ENCODE measurements at places on chromosomes 3 and 15.
A peak's percentile ranks its signal among the peaks of the same experiment; 100 is the strongest.

DNA sequence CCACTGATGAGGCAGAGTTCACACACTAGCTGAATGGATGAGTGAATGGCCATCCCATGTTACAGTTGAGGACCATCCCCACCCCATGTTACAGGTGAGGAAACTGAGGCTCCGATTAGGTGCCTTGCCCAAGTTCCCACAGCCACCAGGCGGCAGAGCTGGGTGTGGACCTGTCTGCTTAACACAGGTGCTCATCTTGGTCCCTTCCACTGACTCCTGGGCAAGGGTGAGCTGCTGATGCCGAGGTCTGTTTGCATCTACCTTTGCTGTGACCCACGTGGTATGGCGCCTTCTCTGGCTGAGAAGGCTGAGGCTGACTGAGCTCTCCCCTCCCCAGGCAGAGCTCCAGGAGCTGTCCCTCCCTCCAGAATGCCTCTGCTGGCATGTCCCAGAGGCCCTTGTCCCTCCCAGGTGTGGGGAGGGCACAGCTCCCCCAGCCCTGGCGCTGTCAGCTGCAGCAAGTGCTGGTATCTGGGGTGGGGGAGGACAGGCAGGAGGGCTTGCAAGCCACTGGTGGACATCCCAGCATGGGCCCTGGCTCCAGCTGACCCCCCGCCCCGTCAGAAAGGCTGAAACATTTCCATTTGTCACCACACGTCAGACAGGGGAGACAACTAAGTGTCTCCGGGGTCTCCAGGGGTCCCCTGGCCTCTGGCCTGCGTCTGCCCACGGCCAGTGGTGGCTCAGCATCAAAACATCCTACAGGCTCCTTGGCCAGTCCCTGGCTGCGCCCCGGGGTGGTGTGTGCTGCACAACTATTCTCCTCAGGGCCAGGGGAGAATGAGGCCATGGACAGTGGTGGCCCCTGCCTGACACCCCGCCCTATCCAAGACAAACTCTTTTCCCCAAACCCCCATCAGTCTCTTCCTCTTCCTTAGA lies 105.4 kb downstream of the ADCY5 start:
- H3K36me3 ChIP-seq, result no peaks in the 10 kb centered on the region
- H3K27ac ChIP-seq, result no peak overlapping the region
- H3K27me3 ChIP-seq, result no peaks in the 10 kb centered on the region
- no peaks in the 10 kb centered on the region for H3K4me1 ChIP-seq
- no peak for DNase-seq
- no peak overlapping the region for H3K4me3 ChIP-seq

- H3K36me3 ChIP-seq, result no peaks in the 10 kb centered on the region
- H3K27me3 ChIP-seq, result no peaks in the 10 kb centered on the region
- H3K4me1 ChIP-seq, result no peaks in the 10 kb centered on the region
- no peak for DNase-seq
- H3K27ac ChIP-seq, result no peak overlapping the region
Measured at GRCh38 chr15:93553167-93553935, 464.3 kb upstream of the RGMA start.

DNA sequence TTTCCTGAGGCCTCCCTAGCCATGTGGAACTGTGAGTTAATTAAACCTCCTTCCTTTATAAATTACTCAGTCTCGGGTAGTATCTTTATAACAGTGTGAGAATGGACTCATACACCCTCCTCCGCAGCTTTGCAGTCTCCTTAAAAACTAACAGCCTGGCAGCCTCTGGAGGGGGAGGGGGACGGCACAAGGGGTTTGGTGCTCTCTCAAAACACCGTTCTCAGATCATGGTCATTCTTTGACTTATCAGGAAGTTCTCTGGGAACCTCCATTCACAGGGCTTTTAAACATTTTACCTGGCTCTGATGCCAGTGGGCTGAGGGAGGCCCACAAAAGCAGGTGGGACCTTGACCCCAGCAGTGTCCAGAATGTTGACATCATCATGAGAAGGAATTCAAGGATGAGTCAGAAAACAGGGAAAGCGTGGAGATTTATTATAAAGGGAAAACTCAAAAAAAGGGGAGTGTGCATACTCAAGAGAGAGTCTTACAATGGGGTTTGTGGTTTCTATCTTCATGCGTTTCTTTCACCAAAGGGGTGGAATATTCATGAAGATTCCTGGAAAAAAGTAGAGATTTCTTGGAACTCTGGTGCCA lies 43.9 kb downstream of the ONECUT1 start:
- H3K4me1 ChIP-seq, result no peaks in the 10 kb centered on the region
- no peaks in the 10 kb centered on the region for H3K36me3 ChIP-seq
- H3K27me3 ChIP-seq, result peaks cover 17% of the 10 kb centered on the region
- no peak overlapping the region for H3K4me3 ChIP-seq
- DNase-seq, result no peak

DNA sequence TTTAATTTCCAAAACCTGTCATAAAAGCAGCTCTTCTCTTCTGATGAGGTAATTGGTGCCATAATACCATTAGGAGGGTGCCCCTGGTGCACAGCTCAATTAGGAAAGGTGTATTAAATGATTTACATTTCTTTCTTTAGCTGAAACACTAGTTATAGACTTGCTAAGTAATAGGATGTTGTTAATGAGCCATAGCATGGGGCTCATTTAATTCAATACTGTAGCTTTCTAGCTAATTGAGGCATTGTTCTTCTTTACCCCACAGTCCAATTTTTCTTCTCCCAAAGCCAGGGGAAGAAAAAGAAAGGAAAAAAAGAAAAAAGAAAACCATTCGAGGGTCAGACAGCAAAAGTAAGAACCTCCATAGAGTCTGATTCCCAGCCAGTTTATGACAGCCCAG lies 164.0 kb upstream of the HES1 start:
- H3K27me3 ChIP-seq, result no peaks in the 10 kb centered on the region
- no peak overlapping the region for H3K4me3 ChIP-seq
- H3K27ac ChIP-seq, result no peak overlapping the region

DNA sequence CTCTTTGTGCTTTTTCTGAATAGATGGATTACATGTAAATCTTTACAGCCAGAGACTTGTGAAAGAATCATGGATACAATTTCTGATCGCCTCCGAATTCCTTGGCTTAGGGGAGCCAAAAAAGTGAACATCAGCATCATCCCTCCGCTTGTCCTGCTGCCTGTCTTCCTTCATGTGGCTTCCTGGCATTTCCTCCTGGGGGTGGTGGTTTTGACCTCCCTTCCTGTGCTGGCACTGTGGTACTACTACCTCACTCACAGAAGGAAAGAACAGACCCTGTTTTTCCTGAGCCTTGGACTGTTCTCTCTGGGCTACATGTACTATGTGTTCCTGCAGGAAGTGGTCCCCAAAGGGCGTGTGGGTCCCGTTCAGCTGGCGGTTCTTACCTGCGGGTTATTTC lies 5.9 kb downstream of the ZDHHC23 start:
- H3K4me1 ChIP-seq, result peaks cover 1% of the 10 kb centered on the region
- H3K4me3 ChIP-seq, result no peak overlapping the region
- no peaks in the 10 kb centered on the region for H3K27me3 ChIP-seq
- H3K36me3 ChIP-seq, result no peaks in the 10 kb centered on the region
- H3K27ac ChIP-seq, result no peak overlapping the region

DNA sequence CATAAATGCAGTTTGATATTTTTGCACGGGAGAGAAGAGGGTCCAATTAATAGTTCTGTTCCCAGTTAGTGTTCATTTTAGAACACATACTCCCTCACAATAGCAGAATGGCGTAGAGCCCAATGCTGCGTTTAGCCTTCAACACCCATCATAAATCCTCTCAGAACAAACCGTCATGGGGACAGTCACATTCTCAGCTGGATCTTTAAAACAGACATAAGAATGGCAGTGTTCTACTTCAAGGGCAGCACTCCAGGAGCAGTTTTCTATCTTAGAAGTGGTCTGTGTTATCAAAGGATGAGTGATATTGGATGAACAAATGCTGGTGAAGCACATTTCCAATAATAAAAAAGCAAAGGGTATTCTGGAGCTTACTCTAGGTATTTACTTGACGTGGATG lies 230.5 kb downstream of the PDZRN3 start:
- H3K4me3 ChIP-seq, result no peak overlapping the region
- H3K27me3 ChIP-seq, result no peaks in the 10 kb centered on the region
- no peak for DNase-seq
- no peak overlapping the region for H3K27ac ChIP-seq

DNA sequence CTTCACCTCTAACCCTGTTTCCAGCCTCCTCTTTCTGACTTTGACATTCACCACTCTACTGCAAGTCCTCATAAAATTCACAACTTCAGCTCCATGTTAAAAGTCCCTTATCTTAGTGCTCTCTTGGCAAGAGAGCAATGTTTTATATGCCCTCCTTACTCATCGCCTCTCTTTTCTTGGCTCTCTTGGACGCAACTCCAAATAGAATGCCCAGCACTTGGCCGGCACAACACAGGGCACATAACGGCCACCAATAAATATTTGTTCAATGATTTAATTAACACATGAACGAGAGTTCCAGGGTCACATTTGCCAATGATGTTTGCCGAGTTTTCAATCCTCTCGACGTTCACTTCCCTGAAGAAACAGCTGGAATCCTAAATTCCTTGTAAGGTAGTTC lies 401.4 kb downstream of the ROBO1 start:
- no peaks in the 10 kb centered on the region for H3K36me3 ChIP-seq
- H3K4me1 ChIP-seq, result no peaks in the 10 kb centered on the region
- H3K27ac ChIP-seq, result no peak overlapping the region
- H3K4me3 ChIP-seq, result no peak overlapping the region
- no peaks in the 10 kb centered on the region for H3K27me3 ChIP-seq
- DNase-seq, result no peak

DNA sequence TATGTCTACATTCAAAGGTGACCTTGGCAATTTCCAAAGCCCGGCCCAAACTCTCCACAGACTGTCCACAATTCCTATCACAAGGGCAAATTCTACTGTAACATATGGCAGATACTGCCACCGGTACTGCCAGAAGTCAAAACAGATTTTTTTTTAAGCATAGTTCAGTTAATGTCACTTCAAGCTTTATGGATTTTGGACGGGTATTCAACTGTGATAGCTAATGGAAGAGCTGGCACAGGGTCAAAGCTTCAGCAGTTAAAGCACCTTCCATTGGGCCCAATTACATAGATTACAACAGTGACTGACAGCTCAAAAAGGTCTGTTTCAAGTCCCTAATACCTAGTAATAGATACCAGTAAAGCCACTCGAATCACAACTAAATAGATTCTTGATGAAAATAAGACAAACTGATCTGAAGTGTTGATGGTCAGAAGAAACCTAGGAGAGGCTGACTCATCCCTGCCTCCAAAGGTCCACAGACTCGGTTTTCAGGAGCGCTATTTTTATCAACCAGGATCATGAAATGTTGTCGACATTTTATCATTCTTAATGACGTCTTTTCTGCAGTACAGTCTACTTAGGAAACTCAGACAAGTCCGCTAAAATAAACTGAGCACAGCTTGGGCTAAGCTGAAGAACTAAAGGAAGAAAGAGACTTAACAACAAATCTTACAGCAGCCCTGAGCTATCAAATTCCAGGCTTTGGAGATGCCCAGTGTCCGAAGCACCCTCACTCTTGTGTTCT lies 38.7 kb downstream of the ANXA2 start:
- H3K36me3 ChIP-seq, result peaks cover 100% of the 10 kb centered on the region
- peak overlapping the region; percentile 87 for H3K27ac ChIP-seq
- peaks cover 49% of the 10 kb centered on the region for H3K4me1 ChIP-seq
- H3K4me3 ChIP-seq, result peak overlapping the region; percentile 42

GRCh38 chr3:39344746-39345344 lies 15.3 kb downstream of the CCR8 start:
- no peaks in the 10 kb centered on the region for H3K36me3 ChIP-seq
- H3K27me3 ChIP-seq, result no peaks in the 10 kb centered on the region
- H3K4me1 ChIP-seq, result no peaks in the 10 kb centered on the region
- H3K4me3 ChIP-seq, result no peak overlapping the region
- H3K27ac ChIP-seq, result no peak overlapping the region

- no peaks in the 10 kb centered on the region for H3K27me3 ChIP-seq
- H3K36me3 ChIP-seq, result no peaks in the 10 kb centered on the region
- H3K4me3 ChIP-seq, result no peak overlapping the region
- DNase-seq, result no peak
Measured at GRCh38 chr3:117589454-117589853, 879.9 kb downstream of the TUSC7 start.

DNA sequence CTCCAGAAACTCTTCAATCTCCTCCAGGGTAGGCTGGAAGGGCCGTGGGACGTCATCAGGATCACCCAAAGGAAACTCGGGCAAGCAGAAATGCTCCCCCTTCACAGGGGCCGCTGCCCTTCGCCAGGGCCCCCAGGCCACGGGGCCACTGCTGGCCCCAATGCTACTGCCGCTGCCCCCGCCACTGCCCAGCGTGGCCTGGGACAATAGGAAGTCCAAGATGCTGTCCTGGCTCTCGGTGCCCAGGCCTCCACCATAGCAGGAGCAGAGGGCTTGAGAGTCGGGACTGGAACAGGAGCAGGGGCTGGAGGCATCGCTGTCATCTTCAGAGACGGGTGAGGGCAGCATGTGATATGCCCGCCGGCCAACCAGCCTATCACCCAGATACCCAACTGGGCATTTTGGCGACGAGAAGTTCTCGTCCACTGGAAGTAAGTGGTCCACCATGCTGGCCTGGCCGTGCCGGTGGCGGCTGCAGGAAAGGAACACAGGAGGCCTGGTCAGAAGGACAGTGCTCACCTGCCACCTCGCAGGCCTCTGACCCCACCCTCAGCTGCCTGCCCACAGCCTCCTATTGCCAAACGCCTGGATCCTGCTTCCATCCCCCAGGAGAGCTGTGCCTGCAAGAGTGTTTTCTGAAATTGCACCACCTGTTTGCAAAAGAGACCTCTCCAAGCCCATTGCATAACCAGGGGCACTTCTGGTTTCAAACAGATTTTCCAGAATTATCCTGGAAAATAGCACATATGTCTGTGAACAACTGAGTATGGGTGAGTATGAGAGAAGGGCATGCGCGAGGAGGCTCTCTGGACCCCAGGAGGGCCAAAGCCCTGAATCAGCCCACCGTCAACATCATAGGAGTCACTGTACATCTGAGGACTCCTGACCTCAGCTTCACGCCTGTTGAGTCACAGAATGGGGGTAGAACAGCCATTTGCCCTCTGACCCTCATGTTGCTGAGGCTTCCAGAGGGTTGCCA lies 4.4 kb downstream of the KLF15 start:
- DNase-seq, result peak; percentile 61
- peaks cover 27% of the 10 kb centered on the region for H3K36me3 ChIP-seq
- H3K27ac ChIP-seq, result no peak overlapping the region
- H3K27me3 ChIP-seq, result no peaks in the 10 kb centered on the region

GRCh38 chr3:110897046-110897445 lies 174.6 kb upstream of the NECTIN3 start:
- H3K27ac ChIP-seq, result no peak overlapping the region
- no peak for DNase-seq
- H3K4me3 ChIP-seq, result no peak overlapping the region
- no peaks in the 10 kb centered on the region for H3K27me3 ChIP-seq
- H3K36me3 ChIP-seq, result no peaks in the 10 kb centered on the region

GRCh38 chr3:18586076-18586475 lies 160.9 kb upstream of the SATB1 start:
- H3K27ac ChIP-seq, result no peak overlapping the region
- H3K4me1 ChIP-seq, result no peaks in the 10 kb centered on the region
- no peaks in the 10 kb centered on the region for H3K36me3 ChIP-seq
- no peaks in the 10 kb centered on the region for H3K27me3 ChIP-seq
- H3K4me3 ChIP-seq, result no peak overlapping the region

GRCh38 chr15:68431792-68432401 lies at the start of gene ITGA11:
TSS of gene ITGA11 (minus strand) at chr15:68432163. CDS start at chr15:68432066, 97 bp downstream.
- peak; percentile 83 for DNase-seq
- peaks cover 8% of the 10 kb centered on the region for H3K4me1 ChIP-seq
- no peaks in the 10 kb centered on the region for H3K36me3 ChIP-seq
- no peak within 1 kb of the TSS for H3K27ac ChIP-seq
- H3K27me3 ChIP-seq, result peaks cover 20% of the 10 kb centered on the region

GRCh38 chr3:106711650-106712049 lies 665.6 kb upstream of the CCDC54 start:
- no peaks in the 10 kb centered on the region for H3K4me1 ChIP-seq
- no peaks in the 10 kb centered on the region for H3K36me3 ChIP-seq
- H3K4me3 ChIP-seq, result no peak overlapping the region
- DNase-seq, result no peak
- no peak overlapping the region for H3K27ac ChIP-seq
